Astrocyte (in vitro differentiated cells and primary cell): ENCODE measurements at places on chromosomes 4 and X. TPM values are rescaled to one million over a fixed set of nuclear protein-coding genes. Genes with fewer than 3 reads are reported as not detected.

MGARP gene
- total RNA-seq: 0.36 and 0.45 TPM in 2 replicates

FGF2 gene
- total RNA-seq: 30.5 and 38.4 TPM in 2 replicates

GRCh38 chr4:163666332-163666873 is 171.9 kb downstream of the TMA16 start:
- no peak for DNase-seq

- peak; percentile 8 for DNase-seq
These were observed 36.1 kb upstream of the DOCK11 start for GRCh38 chrX:118459494-118459893.

DNA sequence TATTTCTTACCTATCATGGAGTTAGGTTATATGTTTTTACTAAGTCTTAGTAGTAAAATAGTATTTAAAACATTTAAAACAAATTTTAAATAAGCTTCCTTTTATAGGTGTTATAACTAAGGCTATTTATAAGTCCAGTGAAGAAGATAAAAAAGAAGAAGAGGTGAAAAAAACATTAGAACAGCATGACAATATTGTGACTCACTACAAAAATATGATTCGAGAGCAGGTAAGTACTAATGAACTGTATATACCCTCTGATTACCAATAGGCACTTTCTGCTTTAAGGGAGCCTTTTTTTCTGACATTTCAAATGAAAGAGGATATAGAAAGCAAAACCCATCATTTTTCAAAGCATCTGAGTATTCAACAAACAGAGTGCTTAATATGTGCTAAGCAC is 76.6 kb downstream of the USO1 start:
- no peak for DNase-seq

DCAF4L1 gene
- 0.20 and 0.29 TPM in 2 replicates for total RNA-seq

DNA sequence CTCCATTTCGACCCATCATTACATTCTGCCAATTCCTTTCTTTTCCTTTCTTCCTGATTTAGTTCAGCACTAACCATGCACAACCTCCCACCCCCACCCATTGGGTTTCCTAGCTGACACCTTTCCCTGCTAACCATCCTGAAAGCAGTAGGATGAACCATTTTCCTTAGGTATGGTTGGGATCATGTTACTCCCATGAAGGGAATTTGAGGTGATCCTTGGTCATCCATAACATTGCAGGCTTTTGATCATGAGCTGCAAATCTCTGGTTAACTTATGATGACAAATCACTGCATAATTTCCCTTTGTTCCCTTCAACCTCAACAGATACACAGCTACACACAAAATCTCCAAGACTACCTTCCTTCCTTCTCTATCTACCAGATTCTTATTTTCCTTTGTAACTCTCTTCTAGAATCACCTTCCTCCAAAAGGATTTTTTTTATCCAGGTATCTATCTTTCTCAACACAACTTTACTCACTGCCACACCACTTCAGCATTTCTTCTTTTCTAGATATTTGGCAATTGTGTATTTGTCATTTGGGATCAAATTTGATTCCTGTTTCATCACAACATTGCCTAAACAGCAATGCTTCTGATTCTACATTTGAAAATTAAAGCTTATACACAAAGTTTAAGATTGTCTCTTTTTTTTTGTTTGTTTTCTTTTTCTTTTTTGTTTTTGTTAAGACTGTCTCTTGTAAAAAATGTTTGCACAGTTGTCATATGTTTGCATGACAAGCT is 145.1 kb downstream of the RBM47 start:
- peak; percentile 20 for DNase-seq

REPS2 gene
- total RNA-seq: 1.2 and 1.3 TPM in 2 replicates

GRCh38 chr4:165079476-165079875 is 25.8 kb downstream of the TRIM75 start:
- DNase-seq: peak; percentile 28
